ENCODE measurements at places on chromosomes 1 and 21.

DNA sequence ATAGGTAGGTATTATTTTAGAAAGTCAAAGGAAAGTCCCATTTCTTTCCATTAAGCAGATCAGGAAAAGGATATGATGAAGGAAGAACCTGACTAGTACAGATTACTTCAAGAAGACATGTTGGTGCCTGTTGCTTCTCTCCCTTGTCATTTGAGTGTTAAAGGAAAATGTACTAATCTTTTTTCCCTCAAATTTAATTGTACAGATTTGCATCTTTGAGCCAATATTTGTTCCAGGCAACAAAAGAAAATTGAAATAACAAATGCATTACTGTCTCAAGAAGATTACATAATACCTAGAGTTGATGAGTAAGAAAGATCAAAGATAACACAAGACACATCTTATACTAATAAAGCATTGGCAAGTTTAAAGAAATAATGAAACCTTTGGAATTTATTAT is 566.9 kb upstream of the ZP4 start:
- no peak for DNase-seq

GRCh38 chr21:28402616-28402989 is 590.1 kb downstream of the LTN1 start:
- no peak for DNase-seq

DNA sequence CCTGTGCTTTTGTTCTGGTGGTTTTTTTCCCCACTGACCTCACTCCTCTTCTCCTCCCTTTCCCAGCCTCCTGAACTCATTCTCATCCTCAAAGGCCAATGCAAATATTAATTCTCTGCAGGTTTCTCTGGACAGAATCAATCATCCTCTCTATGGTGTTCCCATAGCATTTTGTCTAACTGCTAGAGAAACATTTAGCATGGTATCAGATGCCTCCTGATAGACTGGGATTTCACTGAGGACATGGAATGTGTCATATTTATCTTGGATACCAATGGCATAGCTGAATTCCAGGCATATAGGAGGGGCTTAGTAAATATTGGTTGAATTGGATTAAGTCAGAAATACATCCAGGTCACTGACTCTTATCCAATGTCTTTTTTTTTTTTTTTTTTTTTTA is 46.1 kb upstream of the SRP9 start:
- DNase-seq, result no peak

DNA sequence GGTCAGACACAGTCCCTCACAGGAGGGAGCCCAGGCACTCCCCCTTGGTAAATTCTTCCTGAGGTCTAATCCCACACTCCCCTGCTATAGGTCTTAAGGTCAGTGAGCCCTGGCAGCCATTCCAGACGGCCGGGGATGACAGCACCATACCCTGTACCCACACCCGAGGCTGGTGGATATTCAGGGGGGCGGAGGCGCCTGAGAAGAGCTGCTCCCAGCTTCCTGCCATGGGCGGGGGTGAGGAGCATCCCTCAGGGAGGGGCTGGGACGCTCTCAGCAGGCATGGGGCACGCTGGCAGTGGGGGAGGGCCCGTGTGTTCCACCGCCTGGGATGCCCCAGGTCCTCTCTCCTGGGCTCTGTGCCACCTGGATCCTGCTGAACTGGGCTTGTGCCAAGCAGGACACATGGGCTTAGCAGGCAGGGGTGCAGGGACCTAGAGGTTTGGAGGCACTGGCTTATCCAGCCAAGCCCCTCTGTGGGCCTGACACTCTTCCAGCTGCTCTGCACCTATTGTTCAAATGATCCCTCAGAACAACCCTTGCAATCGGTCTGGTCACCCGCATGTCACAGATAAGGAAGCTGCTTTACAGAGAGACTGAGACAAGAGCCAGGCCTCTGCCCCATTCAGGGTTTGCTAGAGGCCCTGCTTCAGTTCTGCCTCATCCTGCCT is 5.7 kb upstream of the ADGRB2 start:
- DNase-seq, result peak; percentile 58

GRCh38 chr1:92583821-92584760 is 97.4 kb upstream of the GFI1 start:
- no peak for DNase-seq

GRCh38 chr1:66288048-66288447 is 245.9 kb upstream of the SGIP1 start:
- no peak for DNase-seq

- DNase-seq, result peak; percentile 73
Observed at GRCh38 chr1:173062150-173062938, 11.6 kb upstream of the TNFSF18 start.

- peak; percentile 51 for DNase-seq
Observed at GRCh38 chr1:60833173-60833572, 249.2 kb upstream of the NFIA start.

- peak; percentile 87 for DNase-seq
Observed at GRCh38 chr1:33099290-33100118, 18.6 kb downstream of the AZIN2 start.

GRCh38 chr1:51570063-51570710 is 46.7 kb upstream of the OSBPL9 start:
- DNase-seq, result peak; percentile 10

Measured in OCI-M1 (cell line).